ENCODE measurements at places on chromosomes 1 and 21.
A peak's percentile ranks its signal among the peaks of the same experiment; 100 is the strongest.

DNA sequence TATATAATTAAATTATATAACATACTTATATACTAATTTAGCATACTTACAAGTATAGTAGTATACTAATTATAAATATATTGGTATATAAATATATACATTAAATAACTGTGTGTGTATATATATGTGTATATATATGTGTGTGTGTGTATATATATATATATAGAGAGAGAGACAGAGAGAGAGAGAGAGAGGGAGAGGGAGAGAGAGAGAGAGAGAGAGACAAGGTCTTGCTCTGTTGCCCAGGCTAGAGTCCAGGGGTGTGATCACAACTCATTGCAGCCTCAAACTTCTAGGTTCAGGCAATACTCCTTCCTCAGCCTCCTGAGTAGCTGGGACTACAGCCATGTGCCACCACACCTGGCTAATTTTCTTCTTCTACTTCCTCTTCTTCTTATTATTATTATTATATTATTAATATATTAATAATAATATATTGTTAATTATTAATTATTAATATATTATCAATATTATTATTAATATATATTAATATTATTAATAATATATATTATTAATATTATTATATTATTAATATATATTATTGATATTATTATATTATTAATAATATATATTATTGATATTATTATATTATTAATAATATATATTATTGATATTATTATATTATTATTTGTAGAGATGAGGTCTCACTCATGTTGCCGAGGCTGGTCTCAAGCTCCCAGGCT lies 185.5 kb downstream of the CRB1 start:
- no peak for DNase-seq

DNA sequence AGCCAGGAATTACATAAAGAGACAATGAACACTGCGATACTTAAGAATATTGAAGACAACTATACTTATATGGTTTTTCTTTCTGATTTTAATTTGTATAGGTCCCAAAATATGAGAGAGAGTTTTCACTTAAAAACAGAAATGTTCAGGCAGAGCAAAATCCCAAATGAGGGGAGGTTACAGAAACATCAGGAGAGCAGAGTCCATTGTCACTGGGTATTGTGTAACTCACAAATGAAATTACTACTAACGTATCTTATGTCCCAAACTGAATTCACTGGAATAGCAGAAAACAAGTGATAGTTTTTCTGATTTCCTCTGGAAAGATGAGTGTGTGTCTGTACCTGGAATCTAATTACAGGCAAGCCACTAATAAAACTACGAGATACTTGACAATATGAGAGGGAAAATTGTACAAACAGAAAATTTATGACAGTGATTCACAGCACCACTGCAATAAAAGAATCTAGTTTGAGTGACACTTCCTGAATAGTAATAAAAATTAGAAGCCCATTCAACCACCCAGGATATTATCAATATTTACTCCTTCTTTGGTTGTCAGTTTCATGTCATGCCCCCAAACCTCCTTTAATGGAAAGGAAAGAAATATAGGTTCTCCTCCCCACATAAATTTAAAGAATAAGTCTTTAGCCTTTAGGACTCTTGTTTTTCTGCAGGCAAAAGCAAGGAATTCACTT lies 522.6 kb downstream of the ADGRL2 start:
- no peak for DNase-seq

- DNase-seq: no peak
Measured at GRCh38 chr1:171420810-171421209, 64.5 kb upstream of the PRRC2C start.

- no peak for DNase-seq
Measured at GRCh38 chr1:178407655-178408054, 89.1 kb downstream of the CLEC20A start.

GRCh38 chr1:150561974-150562445 lies 12.8 kb downstream of the ADAMTSL4 start:
- peak; percentile 81 for DNase-seq

- DNase-seq: no peak
Measured at GRCh38 chr1:99726818-99727217, 39.6 kb downstream of the FRRS1 start.

Data from GM12864 (cell line).